ENCODE measurements at places on chromosomes 12 and 14.

- DNase-seq: no peak
Observed at GRCh38 chr14:31677630-31678029, 116.4 kb downstream of the NUBPL start.

GRCh38 chr12:88958153-88958552, 377.9 kb upstream of the KITLG start:
- DNase-seq: no peak

- DNase-seq: no peak
Observed at GRCh38 chr12:62724947-62725451, 210.0 kb downstream of the PPM1H start.

- DNase-seq: no peak
Observed at GRCh38 chr14:96148631-96149030, 56.0 kb upstream of the BDKRB2 start.

- no peak for DNase-seq
Observed at GRCh38 chr12:104181313-104181712, 34.3 kb upstream of the TXNRD1 start.

DNA sequence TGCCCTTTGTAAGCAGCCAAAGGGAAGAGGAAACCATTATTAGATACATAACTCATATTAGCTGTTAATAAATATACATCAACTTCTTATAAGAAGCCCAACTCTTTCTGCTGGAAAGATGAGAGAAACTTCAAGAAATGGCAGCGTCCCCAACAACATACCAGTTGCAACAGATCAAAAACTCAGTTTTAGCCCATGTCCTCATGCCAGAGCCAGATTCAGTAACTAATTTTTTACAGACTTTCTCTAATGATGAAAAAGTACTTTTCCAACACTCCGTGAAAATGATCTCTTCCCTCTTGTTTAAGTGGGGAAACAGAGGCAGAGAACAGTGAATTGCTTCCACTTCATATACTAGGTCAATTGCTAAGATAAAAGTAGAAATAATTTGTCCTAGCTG, 206.8 kb upstream of the NUDT4 start:
- DNase-seq: no peak

- no peak for DNase-seq
Observed at GRCh38 chr12:123743002-123743401, 19.1 kb upstream of the DNAH10 start.

- no peak for DNase-seq
Observed at GRCh38 chr12:25752710-25753309, 199.7 kb upstream of the LMNTD1 start.

- DNase-seq: no peak
Observed at GRCh38 chr14:90569606-90570387, 173.0 kb downstream of the CALM1 start.

DNA sequence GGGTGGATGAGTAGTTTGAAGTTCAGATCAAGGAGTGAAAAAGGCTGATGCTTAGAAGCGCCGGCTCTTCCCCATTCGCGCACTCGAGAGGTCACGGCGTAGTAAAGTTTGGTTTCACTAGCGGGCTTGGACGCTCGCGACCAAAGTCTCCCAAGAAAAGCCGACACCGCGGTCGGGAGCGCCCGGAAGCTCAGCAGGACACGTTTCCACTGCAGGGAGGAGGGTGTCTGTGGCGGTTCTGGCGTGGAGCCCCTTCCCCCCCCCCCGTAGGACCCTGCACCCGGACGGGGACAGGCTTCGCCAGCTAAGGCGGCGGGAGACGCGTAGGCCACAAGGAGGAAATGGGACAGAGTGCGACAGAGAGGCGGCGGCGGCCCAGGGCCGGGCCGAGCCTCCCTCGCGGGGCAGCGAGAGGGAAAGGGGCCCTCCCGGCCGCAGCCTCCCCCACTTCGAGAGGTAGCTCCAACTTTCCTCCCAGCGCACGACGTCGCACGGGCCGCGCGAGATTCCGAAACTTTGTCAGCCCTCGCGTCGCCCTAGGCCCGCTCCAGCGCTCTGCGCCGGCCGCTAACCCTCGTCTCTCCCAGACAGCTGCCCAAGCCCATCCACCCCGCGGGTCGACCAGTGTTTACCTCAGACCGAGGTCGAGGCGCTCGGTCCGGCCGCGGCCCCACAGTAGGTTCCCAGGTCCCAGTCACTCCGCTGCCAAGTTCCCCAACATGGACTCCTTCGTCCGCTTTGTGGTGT, 480 bp downstream of the SCAF11 start:
- peak; percentile 17 for DNase-seq

DNA sequence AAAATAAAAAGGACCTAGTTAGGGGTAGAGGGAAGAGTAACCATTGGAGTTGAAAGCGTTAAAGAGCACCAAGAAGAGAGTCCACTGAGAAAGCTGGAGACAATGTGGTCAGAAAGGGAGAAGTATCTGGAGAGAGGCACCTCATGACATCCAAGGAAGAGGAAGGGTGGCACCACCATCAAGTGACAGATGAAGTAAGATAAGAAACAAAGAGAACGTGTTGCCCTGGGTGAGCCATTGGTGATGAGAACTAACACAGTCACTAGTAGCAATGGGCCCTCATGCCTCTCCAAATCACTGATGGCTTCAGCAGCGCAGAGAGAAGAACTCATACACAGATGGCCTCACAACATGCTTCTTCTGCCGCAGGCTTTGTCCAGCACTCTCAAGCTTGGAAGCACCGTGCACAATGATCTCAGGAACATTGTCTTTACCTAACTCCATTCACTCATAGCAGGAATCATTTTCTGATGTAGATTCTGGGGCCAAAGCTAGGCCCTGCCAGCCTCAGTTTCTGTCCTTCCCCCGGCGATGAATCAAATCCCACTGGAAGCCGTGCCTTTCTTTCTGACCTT, 252.9 kb downstream of the DPF3 start:
- DNase-seq: no peak

DNA sequence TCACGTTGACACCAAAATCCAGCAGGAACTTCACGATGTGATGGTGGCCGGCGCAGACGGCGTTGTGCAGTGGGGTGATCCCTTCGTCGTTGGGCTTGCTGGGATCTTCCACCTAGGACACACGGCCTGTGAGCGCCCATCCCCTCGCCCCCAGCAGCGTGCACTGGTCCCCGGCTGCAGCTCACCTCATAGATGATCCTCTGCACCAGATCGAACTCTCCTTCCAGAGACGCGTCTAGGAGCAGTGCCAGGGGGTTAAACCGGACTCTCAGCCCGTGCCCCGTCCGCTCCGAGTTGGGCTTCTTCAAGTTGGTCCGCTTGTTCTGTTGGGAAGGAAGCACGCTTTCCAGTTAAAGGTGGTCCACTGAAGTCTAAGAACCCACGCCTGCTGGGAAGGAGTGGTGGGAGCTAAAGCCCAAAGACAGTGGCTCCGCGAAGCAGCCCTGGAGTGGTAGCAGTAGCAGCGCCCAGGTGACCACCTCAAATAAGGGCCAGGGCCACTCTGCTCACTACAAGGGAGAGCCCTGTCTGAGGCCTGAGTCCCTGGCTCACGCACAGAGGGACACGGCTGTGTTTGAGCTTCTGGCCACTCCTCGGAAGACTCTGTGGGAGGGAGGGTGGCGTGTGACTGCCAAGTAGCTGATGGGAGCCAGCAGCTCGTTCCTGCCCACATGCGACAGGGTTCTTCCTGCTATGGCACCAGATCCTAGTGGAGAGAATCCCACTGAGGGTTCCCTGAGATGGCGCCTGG, 23.3 kb downstream of the ZFYVE21 start:
- DNase-seq: no peak

DNA sequence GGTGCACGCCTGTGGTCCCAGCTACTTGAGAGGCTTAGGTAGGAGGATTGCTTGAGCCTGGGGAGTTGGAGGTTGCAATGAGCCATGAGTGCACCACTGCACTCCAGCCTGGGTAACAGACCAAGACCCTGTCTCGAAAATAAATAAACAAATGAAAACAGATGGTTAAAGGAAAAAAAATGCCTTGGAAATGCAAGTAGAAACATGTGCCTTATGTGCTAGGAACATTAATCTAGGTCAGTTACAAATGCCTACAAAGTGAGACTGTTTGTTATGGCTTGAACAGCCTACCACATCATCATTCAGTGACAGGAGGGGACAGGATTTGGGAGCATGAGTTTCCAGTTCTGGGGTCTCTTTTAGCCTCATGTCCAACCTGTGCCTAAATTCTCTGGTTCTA, 52.4 kb upstream of the BCAT1 start:
- no peak for DNase-seq

DNA sequence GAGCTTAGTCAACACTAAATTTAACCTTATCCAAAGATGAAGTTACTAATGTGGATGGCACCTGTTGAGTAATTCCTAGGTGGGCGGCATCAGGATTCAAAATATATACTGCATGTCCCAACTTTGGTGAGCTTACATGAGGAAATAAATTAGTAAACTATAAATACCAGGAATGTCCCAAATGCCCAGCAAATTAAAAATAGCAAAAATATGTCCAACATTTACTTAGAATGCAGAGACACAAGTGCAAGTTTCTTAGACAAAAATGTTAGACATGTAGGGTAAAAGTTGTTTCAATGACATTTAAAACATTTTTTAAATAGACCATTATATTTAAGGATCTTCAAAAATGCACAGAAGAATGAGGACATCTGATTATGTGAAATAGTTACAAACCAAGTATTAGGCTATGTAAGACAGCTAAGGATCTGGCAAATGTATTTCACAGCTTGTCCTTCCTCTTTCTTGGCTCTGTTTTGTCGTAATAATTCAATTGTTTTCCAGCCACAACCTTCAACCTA, 115.9 kb downstream of the NAV3 start:
- no peak for DNase-seq

DNA sequence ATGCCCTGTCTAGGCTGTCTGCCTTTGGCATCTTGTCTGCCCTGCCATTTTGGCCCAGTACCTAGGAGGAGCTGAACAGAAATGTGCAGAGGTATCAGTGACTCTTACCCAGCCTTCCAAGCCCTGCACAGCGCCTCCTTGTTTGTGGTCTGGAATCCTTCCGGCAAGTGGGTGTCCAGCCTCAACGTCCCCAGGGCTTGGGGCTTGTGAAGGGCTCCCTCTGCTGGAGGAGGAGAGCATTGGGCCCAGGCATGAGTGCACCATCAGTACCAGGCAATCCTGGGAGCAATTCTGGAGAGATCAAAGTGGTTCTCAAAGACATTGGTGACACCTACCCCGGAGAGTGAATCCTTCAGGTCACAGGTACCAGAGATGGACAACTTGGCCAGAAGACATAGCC, 2.4 kb upstream of the TCL1B start:
- no peak for DNase-seq

GRCh38 chr12:57898308-57898970, 42.9 kb upstream of the ATP23 start:
- DNase-seq: no peak

- DNase-seq: no peak
Observed at GRCh38 chr12:27751386-27752047, 28.5 kb upstream of the KLHL42 start.

DNA sequence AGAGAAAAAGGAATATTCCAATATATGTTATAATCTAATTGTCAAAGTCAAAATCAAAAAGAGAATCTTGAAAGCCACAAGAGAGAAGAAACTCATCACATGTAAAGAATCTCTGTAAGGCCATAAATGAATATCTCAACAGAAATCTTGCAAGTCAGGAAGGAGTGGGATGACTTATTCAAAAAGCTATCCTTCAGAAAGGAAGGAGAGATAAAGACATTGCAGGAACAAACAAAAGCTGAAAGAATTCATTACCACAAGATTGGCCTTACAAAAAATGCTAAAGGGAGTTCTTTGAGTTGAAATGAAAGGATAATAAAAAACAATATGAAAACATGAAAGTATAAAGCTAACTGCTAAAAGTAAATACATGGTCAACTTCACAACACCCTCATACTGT, 286.8 kb downstream of the LRIG3 start:
- DNase-seq: no peak

GRCh38 chr14:84797326-84797725, 732.6 kb upstream of the FLRT2 start:
- no peak for DNase-seq

GRCh38 chr12:108805136-108805535, 52.2 kb downstream of the SSH1 start:
- no peak for DNase-seq

DNA sequence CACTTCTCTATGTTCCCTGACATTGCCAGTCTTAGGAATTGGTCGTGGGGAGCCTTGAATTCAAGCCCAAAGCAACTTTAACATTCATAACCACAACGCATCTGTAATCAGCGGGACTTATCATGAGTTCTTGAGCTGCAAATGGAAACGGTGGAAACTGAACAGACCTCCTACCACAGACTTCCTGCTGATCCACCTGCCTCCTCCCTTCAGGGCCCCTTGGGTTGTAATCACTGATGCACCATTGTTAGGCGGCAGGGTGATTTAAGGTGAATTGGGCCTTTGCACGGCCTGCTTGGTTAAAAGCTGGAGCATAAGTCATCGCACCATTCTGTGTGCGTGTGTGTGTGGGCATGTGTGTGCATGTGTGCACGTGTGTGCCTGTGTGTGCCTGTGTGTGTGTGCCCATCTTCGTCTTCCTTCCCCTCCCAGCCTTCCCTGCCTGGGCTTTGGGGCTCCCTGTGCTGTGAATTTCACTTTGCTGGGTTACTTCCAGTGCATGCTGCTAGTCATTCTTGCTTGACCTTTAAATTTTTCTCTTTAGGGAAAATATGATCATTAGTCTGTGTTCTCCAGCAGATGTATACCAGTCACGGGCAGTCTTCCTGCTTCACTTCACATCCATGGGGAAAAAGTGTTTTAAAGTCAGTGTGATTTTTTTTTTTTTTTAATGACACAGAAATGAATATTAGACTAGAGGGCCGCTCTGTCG, 29.1 kb downstream of the CHST11 start:
- peak; percentile 29 for DNase-seq

DNA sequence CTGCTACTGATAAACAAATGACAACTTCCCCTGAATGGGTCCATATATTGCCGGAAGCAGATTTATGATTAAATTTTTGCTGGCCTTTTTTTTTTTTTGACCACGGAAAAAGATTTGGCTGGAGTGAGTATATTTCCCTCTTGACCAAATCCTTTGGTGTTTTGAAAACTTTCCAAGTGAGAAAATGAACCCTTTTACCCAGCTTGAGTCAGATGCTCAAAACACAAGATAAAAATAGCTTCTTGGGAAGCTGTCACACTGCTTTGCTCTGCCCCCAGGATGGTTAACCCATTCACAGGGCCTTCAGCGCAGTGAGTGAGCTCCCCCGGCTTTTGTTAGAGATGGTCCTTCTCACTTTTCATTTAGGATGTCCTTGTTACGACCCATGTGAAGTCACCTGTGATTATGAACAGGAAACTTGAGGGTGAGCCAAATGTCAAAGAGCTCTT, 224.3 kb downstream of the PELI2 start:
- no peak for DNase-seq

GRCh38 chr12:1607940-1608712, 13.7 kb upstream of the FBXL14 start:
- DNase-seq: no peak

DNA sequence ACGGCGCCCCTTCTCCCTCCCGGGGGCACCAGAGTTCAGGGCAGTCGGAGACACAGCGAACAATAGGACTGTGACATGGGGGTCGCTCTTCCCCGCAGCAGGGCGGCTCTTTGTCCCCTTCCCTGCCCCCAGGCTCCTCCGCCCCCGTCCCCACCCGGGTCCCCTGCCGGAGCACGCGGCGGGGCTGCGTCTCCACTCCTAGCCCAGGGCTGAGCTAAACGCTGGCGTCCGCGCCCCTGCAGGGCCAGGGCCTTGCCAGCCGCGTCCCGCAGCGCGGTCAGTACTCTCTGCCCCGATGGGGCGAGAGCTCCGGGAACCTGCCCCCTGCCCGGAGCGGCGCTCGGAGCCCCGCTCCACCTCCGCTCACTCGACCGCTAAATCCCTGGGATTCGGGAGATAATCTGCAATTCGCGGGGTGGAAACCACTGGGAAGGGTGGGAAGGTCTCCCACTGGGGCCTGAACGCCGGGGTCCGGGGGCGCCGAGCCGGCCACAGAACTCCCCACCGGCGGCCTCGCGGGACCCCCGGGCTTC, 825 bp upstream of the CCDC85C start:
- DNase-seq: no peak

- no peak for DNase-seq
Observed at GRCh38 chr12:13609894-13610679, 371.3 kb downstream of the GRIN2B start.

All from stimulated activated CD8-positive, alpha-beta memory T cell treated with anti-CD3 and anti-CD28 coated beads, Interleukin-4, amount 100 ng/mL, for 1 hour (primary cell).